Stimulated activated CD4-positive, alpha-beta T cell treated with anti-CD3 and anti-CD28 coated beads, Interleukin-4, amount 100 ng/mL, for 1 hour (primary cell): ENCODE measurements at places on chromosomes 7 and 10.

- no peak for DNase-seq
Observed at GRCh38 chr10:70726909-70727495, 54.7 kb downstream of the ADAMTS14 start.

GRCh38 chr7:83077328-83077727 is 85.4 kb downstream of the PCLO start:
- DNase-seq, result no peak

GRCh38 chr7:1103009-1103788 is 15.3 kb downstream of the GPER1 start:
- DNase-seq, result no peak

DNA sequence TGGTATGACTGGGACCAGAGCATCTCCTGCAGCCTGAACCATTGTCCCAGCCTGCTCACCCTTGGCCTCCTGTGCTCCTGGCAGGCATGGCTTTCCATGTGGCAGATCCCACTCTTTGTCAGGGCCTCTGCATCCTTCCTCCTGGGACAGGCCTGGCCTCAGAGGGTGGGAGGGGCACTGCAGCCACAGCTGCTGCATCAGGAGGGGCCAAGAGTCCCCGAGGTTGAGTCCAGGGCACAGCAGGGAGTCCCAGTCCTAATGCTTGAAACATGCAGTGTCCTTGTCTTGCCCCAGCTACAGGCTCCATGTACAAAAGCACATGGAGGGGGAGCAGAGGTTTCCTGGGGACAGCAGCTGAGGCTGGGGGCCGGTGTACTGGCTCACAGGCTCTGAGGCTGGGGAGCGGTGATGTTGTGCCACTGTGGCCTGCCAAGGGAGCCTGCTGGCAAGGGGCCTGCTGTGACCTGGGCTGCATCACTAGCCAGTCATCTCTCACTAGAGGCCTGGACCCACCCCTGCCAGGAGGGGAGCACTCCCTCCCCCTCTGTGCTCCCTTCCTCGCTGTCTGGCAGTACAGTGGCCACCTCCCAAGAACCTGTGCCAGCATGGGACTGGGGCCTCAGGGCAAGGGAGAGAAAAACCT is 144.8 kb downstream of the ZNF248 start:
- DNase-seq, result no peak

- no peak for DNase-seq
Observed at GRCh38 chr7:77442636-77443035, 26.5 kb upstream of the GSAP start.
